ENCODE measurements at places on chromosomes 5 and 9. TPM values are rescaled to one million over a fixed set of nuclear protein-coding genes. Genes with fewer than 3 reads are reported as not detected.

The TERT gene
- total RNA-seq = 0.95 TPM

The ORM2 gene
- not detected for total RNA-seq

The ADGRD2 gene
- not detected for total RNA-seq

The LAMC3 gene
- 1.0 TPM for total RNA-seq

The CBY3 gene
- not detected for total RNA-seq

The ENTREP1 gene
- 1.7 TPM for total RNA-seq

The MGAT4B gene
- total RNA-seq = 352 TPM

The SPATA6L gene
- not detected for total RNA-seq

All from A172 (cell line).